IPS DF 19.7 (cell line): ENCODE measurements at places on chromosomes 2 and 18.

DNA sequence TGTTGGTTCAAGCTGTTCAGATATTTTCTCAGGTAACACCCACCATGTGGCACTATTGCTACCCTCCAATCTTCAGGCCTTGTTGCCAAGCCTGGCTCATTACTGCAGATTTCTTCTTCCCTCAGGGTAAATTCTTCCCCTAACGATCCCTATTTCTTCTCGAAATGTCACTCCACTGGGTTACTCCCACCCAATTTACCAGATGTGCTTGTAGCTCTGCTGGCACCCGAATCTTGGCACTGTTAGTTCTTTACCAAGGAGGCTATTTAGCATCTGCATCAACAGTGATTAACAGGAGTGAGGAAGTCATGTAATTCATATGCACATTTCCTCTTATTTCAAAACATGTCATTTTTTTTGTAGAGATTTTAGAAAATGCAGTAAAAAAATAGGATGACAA is 217.1 kb upstream of the CYRIA start:
- DNase-seq = no peak

DNA sequence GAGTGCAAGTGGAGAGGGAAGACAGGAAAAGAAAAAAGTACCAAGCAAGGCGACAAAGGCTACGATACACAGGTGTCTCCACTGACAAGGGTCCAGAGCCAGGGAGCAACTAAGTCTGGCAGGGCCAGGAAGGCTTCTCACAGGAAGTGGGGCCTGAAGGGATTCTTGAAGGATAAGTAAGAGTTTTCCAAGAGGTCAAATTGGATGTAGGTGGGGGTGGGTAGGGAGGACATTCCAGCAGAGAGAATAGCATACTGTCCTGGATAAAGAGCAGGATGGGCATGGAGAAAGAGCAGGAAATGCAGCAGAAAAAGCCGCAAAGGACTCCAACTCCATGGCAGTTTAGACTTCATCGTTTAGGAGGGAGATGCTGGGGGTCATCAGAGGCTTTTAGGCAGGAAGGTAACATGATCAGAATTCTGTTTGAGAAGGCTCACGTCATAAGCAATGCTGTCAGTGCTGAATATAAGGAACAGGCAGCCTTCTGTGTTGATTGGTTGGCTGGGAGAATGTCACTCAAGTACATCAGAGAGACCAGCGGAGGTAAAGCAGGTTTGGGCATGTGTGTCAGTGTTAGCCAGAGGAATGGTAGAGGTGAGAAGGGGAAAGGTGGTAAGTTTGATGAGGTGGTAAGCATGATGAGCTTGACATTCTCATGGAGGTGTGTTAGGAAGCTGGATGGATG is 35.1 kb downstream of the ARHGAP25 start:
- DNase-seq = no peak

DNA sequence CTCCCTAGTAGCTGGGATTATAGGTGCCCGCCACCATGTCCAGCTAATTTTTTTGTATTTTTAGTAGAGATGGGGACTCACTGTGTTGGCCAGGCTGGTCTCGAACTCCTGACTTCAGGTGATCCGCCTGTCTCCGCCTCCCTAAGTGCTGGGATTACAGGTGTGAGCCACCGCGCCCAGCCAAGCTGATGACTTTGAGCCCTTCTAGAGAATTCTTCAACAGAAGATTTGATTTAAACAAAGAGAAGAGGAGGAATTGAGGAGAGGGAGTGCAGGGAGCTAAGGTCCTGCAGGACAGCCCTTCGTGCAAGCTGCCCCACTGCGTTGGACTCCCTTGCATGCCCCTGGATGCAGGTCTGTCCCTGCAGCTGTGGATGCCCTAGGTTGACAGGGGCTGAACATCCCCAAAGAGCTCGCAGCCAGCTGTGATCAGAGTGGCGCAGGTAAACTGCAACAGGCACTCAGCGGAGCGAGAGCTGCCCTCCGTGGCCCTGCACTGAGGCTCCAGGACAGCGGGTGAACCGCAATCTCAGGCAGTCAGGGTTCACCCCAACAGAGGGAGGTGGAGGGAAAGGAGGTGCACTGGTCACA is 13.7 kb downstream of the ADRA2B start:
- no peak for DNase-seq

- DNase-seq = no peak
These were observed 21.6 kb downstream of the SESTD1 start for GRCh38 chr2:179243046-179243445.

DNA sequence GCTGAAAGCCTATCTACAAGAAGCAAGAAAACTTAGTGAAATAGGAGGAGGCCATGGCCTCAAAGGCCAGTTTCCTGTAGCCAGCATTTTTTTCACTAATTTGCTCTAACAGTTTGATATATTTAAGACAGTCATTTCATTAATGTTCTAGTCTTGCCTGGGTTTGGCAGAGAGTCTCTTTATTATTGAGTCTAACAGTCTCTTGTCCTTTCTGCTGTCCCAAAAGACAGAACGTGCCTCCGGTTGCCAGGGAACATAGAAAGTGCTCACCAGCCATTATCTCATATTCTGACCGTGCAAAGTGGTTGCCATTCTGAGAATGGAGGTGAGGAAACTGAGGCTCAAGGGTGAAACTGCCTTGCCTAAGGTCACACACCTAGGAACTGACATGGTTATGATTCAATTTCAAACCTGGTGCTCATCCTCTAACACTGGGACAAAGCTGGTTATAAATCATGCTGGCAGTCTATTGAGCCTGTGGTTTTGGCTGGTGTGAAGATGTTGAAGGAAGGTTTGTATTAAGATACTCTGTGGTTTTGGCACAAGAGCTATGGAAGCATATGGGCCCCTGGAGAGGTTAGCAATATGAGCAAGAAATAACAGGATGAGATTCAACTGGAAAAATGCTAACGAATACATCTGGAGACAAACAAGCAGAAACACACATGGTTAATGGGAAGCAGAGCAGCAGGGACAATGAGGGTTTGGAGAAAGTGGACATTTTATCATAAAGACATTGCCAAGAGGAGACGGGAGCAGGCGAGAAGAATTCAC is 903.3 kb upstream of the KLHL29 start:
- DNase-seq = no peak

GRCh38 chr2:130910931-130911330 is 74.2 kb downstream of the ARHGEF4 start:
- no peak for DNase-seq

- no peak for DNase-seq
These were observed 24.9 kb upstream of the YWHAQ start for GRCh38 chr2:9655441-9656269.

GRCh38 chr2:18630101-18630500 is 40.7 kb upstream of the NT5C1B start:
- no peak for DNase-seq

DNA sequence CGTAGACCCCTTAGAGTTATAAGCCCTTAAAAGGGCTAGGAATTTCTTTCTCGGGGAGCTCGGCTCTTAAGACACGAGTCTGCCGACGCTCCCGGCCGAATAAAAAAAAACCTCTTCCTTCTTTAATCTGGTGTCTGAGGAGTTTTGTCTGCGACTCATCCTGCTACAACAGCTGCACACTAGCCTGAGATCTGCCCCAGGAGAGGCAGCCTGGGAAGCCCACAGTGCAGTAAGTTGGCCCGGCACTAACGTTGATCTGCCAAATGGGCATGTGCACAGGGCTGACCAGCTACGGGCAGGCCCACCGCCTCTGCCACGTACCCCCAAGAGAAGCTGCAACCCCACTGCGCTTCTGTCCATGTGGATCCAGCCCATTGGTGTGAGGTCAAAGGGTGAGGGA is 8.4 kb upstream of the LIMS2 start:
- DNase-seq = no peak

GRCh38 chr2:109133746-109134145 is 4.7 kb downstream of the SH3RF3 start:
- no peak for DNase-seq

- no peak for DNase-seq
These were observed 20.2 kb upstream of the ACVR2A start for GRCh38 chr2:147824620-147825019.

- DNase-seq = no peak
These were observed 120.9 kb upstream of the DLX2 start for GRCh38 chr2:172223601-172224054.

DNA sequence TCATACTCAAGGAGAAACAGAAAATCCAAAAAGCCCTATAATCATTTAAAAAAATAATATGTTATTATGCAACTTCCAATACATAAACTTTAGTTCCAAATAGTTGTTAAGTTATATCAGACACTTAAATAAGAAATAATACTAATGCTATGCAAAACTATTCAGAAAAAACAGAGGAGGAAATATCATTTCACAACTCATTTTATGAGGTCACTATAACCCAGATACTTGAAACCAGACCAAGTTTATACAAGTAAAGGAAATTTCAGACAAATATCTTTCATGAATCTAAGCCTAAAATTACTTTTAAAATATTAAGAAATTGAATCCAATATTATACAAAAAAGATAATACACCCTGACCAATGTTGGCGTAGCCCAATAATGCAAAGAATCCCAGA is 260.8 kb downstream of the CD226 start:
- DNase-seq = no peak

DNA sequence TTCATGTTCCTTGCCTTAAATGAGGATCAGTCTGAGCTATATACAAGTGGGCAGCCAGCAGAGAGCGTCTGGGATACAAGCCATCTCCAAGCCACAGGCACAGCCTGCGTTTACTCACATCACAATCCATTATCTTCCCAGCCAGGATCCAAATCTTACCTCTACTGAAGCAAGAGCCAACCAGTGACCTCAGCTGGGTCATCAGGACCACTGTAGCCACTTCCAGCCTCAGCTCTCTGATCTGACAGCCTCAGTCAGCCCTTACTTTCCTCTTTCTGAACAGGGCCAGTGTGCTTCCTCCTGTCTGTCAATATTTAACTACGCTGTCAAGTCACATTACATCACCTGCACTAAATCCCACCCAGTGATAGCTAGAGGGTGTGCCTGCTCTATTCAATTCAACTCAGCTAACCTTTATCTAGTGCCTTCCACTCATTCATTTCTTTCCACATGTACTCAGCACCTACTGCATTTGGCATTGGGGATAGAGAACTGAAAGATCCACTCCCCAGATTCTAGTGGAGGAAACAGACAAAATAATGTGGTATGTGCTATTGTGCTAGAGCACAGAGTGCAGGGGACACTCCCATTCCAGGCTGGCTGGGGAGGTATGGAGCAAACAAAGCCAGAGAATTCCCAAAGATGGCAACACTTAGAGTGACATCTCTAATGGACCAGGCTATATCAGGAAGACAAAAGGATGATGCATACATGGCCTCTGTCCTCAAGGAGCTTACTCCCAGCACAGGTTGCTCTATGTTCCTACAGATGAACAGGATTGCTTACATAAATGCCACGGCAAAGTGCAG is 146.5 kb downstream of the NCKAP5 start:
- DNase-seq = no peak

DNA sequence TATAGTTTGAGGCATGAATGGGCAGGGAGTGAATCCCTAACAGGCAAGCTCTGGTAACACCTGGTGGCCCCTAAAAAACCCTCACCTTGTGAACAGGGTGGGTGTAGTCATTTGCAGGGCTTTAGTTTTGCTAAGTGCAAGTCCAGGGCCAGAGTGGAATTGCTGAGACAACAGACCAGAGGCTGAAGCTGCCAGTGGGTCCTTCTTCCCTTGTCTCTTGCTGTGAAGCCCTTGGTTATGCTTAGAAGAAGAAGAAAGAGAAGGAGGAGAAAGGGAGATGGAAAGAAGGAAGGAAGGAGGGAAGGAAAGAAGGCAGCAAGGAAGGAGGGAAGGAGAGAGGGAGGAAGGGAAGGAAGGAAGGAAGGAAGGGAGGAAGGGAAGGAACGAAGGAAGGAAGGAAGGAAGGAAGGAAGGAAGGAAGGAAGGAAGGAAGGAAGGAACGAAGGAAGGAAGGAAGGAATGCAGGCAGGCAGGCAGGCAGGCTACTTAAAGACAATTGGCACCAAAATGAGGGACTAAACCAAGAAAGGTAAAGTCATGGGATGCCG is 45.8 kb downstream of the SMAD7 start:
- DNase-seq = no peak

- DNase-seq = no peak
These were observed 270.2 kb downstream of the EN1 start for GRCh38 chr2:118577202-118577601.

GRCh38 chr18:53225567-53226325 is 885.7 kb downstream of the DCC start:
- no peak for DNase-seq

GRCh38 chr2:207727261-207727660 is 15.8 kb downstream of the CCNYL1 start:
- DNase-seq = no peak

DNA sequence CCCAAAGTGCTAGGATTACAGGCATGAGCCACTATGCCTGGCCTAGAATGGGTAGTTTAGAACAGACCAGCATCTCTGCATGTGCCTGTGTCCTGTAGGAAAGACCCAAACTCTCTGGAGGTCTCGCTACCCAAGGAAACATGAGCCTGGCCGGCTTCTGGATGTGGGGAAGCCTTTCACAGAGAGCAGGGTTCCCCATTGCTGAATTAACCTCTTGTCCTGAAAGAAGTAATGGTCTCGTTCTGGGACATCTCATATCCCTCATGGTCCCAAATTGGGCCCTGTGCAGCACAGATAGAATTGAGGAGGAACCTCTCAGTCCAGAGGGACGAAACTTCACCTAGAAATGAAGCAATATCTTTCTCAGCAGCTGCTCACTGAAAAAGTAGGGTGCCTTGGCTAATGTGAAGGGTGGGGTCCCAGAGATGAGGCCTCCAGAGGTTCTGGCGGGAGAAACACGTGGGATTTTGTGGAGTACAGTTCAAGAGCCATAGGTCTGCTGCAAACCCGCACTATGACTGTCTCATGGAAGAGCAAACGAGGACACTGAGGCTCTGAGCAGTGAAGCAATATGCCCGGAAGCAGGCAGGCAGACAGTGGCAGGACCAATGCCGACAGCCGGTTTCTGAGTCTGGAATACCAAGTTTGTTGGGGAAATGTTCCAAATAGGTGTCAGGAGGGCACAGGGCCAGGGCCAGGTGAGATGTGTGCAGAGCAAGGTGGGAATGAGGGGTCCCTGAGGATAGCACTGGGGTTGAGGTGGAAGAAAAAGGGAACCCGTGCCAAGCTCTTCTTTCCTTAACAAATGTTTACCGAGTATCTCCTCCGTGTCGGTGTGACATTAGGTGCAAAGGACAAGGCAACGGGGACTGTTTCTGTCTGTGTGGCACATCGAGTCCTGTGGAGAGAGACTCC is 121.0 kb upstream of the TWIST2 start:
- no peak for DNase-seq

DNA sequence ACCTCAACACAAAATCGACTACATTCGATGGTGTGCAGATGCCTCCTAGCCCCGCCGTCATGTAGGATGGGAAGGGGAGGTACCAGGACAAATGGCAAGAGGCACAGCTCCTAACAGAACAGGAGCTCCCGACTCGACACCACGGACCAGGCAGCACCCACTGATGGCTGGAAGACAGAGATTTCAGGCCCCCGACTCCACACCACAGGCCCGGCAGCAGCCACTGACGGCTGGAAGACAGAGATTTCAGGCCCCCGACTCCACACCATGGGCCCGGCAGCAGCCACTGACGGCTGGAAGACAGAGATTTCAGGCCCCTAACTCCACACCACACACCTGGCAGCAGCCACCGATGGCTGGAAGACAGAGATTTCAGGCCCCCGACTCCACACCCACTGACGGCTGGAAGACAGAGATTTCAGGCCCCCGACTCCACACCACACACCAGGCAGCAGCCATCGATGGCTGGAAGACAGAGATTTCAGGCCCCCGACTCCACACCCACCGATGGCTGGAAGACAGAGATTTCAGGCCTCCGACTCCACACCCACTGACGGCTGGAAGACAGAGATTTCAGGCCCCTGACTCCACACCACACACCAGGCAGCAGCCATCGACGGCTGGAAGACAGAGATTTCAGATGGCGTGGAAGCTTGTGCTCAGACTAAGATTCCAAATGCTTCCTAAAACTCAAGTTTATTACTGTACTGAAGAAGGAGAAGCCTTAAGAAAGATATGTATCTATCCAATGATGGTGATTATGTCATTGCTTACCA is 135.5 kb downstream of the EIPR1 start:
- DNase-seq = no peak
